MV-4-11 (cell line): ENCODE measurements at places on chromosomes 1 and 21.

DNA sequence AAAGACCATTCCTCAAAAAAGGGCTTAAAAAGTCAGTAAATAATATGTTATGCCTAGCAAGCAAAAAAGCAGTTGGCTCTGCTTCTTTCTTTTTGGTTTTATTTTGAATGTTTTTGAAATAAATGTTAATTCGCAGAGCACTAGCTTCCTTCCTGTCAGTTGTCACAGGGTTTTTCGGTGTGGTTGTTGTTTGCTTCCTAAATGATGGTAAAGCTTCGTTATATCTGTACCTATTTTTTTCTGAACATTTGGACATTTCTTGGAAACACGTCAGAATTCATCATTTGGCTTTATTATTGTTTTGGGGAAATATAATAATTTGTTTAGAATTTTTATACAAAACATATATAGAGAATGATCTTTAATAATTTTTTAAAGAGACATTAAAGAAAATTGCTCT lies 351.9 kb upstream of the SGIP1 start:
- no peak for DNase-seq

DNA sequence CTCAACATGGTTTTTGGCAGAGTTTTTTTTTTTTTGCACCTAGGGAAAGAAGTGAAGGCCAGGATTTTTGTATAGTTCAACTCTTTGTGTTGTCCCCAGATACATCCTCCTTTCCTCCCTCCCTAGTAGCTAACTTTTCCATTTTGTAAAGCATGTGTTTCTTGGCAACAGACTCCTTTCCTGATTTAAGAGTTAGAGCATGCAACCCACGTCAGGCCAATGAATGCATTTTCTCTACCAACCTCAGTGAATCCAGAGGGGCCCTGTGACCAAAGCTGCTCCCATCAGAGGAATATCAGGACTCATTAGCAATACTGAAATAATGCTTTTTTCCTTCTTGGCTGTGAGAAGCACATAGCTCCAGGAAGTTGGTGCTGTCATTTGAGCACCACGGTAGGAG lies 287.2 kb downstream of the LMO4 start:
- no peak for DNase-seq

DNA sequence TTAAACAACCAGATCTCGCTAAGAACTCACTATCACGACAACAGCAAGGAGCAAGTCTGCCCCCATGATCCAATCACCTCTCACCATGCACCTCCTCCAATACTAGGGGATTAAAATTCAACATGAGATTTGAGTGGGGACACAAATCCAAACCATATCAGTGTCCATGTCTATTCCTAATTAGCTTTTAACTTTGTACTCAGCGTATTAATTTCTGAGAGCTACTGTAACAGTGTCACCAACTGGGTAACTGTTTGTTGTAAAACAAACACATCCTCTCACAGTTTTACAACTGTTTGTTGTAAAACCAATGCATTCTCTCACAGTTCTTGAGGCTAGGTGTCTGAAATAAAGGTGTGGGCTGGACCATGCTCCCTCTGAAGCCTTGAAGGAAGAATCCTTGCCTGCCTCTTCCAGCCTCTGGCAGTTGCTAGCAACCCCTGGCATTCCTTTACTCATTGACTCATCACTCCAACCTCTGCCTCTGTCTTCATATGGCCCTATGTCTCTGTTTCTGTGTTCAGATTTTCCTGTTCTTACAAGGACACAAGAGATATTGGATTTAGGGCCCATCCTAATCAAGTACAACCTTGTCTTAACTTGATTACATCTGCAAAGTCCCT lies 121.2 kb downstream of the LTN1 start:
- no peak for DNase-seq

- peak; percentile 98 for DNase-seq
Observed at GRCh38 chr1:226034482-226034881, 28.0 kb upstream of the H3-3A start.

DNA sequence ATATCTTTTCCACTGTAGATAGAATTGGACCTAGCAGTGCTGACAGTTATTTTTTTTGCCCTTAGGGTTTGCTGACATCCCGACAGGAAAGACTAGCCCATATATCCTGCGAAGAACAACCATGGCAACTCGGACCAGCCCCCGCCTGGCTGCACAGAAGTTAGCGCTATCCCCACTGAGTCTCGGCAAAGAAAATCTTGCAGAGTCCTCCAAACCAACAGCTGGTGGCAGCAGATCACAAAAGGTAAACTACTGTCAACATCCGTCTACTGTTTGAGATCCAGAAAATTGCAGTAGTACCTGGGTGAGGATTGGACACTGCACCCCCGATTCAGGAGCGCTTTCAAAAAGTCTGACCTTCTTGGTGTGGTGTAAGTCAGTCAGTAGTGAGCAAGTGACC lies 55.8 kb downstream of the CENPF start:
- no peak for DNase-seq

DNA sequence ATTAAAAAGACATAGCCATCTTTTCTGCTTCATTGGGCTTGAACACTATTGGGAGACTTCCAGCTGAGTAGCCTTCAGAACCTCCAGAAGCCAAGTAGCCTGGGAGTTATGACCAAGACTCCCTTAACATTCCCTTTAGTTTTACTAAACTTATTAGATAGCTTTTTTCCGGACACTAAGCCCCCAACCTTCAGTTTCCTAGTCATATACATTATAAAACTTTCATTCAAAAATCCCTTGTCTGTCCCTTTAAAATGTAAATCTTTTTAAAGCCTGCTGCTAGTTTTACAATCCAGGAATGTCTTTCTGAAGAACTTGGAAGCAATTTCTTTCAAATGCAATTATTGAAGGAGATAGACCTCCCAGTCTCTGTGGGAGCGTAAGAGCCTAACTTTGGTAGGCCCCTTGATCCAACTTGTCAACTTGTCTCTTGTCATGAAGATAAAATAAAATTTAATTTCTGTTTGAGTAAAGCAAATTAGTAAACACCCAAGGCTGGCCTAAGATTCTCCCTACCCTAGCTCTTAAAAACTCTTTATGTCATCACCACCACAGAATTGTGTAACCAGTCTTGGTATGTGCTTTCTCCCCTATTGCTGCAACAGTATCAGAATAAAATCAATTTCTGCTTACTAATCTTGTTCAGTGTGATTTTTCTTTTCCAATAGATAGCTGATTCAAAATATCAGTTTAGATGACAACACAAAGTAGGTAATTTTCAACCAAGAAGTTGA lies 796.2 kb downstream of the PLA2G4A start:
- DNase-seq, result peak; percentile 73

GRCh38 chr1:194830387-194830786 lies 1644.0 kb upstream of the B3GALT2 start:
- DNase-seq, result no peak

- no peak for DNase-seq
Observed at GRCh38 chr1:202172015-202172355, 11.6 kb upstream of the PTPN7 start.

DNA sequence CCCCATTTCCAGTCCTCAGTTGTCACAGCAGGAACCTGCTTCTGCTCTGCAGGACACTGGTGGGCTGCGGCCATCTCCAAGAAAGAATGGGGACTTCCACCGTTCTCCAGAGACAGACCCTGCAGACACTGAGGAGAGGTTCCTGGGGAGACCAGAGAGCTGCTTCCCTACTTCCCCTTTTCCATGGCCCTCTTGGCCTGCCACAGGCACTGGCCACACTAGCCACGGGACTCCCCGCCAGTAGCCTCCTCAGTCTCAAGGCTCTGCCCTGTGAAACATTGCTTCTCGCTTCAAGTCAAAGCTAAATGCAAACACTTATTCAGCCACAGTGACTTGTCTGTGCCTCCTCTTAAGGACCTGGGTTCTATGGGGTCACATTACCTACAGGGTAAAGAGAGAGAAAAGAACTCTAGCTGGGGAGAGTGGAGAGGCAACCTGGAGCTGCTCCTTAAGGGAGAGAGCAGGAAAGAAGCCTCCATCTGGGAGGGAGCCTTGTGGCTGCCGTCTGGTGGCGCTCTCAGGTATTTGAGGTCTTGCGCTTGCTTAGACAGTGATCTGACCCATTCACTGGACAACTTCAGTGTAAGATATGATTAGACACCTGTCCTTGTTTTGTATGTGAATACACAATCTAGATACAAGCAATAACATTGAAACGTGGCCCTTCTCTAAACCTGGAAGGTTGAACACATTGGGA lies 5.4 kb upstream of the SLAMF8 start:
- peak; percentile 39 for DNase-seq

GRCh38 chr21:18840239-18840638 lies 436.7 kb upstream of the TMPRSS15 start:
- DNase-seq, result peak; percentile 9

GRCh38 chr1:61463220-61463619 lies 261.7 kb downstream of the TM2D1 start:
- no peak for DNase-seq

DNA sequence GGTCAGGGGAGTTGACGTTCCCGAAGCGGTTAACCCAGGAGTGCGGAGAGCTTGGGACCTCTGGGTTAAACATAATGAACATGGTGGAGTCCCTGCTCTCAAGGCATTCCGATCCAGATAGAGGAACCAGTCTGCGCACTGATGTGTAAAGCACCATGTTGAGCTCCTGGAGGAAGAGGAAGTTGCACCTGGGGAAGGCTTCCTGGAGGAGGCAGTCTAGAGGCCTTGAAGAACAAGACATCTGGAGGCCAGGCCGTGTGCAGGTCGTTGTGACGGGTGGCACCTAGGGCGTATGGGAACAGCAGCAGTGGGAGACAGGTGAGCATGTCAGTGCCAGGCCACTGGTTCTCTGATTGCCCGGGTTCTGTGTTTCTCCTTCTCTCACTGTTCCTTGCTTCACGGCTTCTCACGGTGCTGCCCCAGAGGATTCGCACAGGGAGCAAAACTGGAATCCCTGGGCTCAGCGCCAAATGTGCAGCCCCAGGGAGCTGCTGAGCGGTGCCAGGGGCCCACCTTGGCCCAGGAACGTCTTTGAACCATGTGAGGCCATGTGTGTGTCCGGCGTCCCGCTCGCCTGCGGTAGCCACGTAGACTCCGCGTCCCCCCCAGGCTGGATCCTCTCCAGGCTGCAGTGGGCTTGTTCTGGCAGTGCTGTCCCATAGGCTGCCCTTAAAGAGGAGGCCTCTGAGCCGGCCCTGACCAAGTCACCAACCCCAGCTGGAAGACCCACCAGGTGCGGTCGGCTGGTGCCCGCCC lies 122.9 kb upstream of the GALNT2 start:
- no peak for DNase-seq

DNA sequence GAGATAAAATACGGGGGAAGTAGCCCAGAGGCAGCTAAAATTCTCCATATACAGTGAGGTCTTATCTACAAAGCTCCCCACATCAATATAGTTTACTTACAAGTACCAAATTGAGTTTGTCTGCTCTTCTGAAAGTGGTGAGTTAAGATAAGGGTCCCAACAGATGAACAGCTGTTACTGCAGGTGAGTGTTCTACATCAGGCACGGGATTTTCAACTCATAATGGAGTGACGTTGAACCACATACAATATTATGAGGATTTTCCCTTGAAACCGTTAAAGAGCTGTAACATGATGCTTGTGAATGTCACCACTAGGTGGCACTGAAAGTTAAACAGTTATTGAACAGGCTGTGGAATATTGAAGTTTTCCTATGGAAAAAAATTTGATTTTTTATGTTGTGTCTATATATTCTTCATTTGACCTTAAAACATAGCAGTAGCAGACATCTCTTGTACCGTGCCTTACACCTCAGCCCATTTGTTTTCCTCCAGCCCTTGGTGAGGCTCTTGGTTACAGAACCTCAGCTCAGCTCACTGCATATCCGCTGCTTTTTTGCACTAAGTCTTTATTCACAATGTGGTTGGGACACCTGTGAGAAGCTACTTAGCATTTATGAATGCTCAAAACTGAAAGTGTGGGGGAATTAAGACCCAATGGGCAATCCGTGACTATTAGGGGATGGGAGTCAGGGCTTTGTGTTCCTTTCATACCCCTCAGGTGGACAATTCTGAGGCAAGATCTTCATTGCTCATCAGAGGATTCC lies 23.2 kb downstream of the CD1D start:
- peak; percentile 51 for DNase-seq

- no peak for DNase-seq
Observed at GRCh38 chr1:197471248-197471985, 203.4 kb downstream of the CRB1 start.

DNA sequence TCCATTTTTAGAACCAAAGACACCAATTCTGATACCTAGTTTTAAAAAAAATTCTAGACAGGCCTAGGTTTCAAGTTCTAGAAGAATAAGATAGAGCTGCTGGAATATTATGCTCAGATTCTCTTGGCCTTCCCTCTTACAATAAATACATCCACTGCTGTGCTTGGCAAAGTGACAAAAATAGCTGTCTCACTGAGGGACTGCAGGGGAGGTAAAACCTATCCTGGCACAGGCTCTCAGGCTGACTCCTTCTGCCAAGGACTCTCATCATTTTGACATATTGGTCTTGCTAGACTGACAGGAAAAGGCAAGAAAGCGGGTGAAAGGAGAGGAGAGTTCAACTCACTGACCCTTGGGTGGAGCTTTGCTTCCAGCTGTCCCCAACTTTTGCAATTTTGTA lies 197.0 kb upstream of the LHX8 start:
- no peak for DNase-seq

DNA sequence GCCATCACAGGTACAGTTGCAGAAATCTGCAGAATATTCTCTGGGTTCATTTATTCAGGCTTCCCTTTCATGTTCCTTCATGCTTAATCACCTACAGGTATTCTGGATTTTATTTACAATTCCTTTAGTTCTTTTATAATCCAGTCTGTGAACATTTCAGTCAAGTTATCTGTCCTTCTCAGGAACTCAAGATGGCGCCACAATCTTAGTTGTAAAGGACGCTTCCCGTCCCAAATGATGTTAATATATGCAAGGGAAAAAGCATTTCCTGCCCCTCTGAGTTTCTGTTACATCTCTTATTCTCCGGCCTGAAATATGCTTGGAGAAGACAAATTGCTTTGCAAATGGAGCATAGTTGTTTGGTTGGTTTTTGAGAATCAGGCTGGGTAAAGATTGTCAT lies 19.3 kb downstream of the F3 start:
- DNase-seq, result peak; percentile 48
